Stimulated activated CD8-positive, alpha-beta memory T cell treated with anti-CD3 and anti-CD28 coated beads, Interleukin-15, amount 100 ng/mL, for 24 hours (primary cell): ENCODE measurements at places on chromosomes 2 and 18.

GRCh38 chr2:87401726-87402345 lies 346.1 kb upstream of the PLGLB2 start:
- DNase-seq, result no peak

DNA sequence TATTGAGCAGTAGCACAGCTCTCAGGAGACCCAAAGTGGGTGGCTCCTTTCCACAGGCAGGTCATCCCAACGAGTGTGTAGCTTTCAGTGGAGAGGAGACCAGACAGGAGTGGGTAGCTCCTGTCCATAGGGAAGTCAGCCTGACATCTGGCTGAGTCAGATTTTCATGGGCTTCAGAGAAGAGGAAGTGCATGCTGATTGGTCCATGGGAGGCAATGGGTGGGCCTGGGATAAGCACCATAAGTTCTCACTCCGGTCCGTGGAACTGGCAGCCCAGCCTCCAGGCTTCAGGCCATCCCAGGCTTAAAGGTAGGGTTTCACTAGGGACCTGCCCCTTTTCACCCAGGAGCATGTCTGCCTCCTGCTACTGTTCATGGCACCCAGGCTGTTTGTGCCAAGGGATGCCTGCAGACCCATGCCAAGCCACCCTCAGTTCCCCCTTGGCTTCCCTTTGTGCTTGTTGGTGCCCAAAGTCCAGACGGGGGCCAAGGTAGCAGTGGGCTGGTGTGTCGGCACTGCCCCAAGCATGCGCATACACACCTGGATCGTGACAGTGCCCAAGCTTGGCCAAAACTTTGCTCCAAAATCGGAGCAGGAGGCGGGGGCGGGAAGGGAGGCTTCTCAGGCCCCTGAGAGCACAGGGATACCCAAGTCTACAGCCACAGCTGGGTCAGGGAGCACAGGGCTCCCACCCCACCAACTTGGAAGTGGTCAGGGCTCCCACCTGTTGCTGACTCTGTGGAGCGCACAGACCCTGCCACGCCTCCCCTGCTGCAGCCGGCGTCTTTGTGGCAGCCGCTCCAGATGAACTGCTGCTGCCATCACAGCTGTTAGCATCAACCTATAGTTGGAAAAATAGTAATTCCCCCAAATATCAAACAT lies 26.4 kb downstream of the MARCHF7 start:
- no peak for DNase-seq

GRCh38 chr18:64044616-64045015 lies 74.7 kb downstream of the SERPINB8 start:
- DNase-seq, result no peak

DNA sequence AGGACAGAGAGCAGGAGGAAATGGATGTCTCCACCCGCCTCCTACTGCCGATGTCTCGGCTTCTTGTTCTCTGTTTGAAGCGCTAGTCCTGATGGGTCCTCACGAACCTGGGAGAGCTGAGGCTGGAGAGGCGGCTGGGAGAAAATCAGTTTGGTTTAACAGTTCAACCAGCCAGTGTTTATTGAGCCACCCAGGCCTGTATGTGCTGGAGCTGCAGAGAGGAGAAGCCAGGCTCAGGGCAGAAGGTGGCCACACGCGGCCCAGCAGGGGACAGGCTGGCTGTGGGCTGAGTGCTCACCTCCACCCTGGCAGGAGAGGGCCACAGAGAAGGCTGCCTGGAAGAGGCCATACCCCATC lies 202.1 kb downstream of the CYP26B1 start:
- DNase-seq, result no peak

GRCh38 chr2:8319219-8319618 lies 362.6 kb upstream of the ID2 start:
- no peak for DNase-seq

- DNase-seq, result no peak
Observed at GRCh38 chr2:157989227-157989626, 112.4 kb upstream of the UPP2 start.

GRCh38 chr2:239689410-239689809 lies 288.6 kb upstream of the HDAC4 start:
- DNase-seq, result no peak

DNA sequence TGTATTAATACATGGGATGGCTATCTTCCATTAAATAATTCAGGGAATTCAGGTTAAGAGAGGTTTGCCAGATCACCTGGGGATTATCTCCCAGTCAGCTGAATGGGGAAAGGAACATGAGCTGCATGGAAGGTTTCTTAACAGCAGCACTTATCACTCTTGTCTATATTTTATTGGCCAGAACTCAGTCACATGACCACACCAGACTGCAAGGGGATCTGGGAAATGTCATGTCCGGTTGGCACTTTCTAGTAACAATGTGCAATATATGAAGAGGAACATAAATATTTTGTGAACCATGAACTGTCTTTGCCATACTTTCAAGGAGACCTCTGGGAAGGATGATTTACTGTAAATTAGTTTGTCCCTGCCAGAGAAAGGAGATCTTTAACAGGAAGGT lies 599.1 kb downstream of the SLC4A3 start:
- no peak for DNase-seq

- DNase-seq, result no peak
Observed at GRCh38 chr2:217160103-217160743, 300.4 kb upstream of the TNP1 start.

GRCh38 chr2:219218217-219218731 lies 484 bp downstream of the ABCB6 start:
- DNase-seq, result no peak
